ENCODE measurements at places on chromosomes 12 and 14. TPM values are rescaled to one million over a fixed set of nuclear protein-coding genes. Genes with fewer than 3 reads are reported as not detected.

Gene FBLN5
- 28.1 TPM for total RNA-seq

Gene SMOC1
- 1.7 TPM for total RNA-seq

Gene TBX3
- total RNA-seq = 48.1 TPM

Gene IQSEC3
- 0.10 TPM for total RNA-seq

Gene HPD
- total RNA-seq = not detected

Gene LTBP2
- 17.1 TPM for total RNA-seq
